Pulmonary artery endothelial cell (primary cell): ENCODE measurements at places on chromosomes 16 and 17. TPM values are rescaled to one million over a fixed set of nuclear protein-coding genes. Genes with fewer than 3 reads are reported as not detected.

DNA sequence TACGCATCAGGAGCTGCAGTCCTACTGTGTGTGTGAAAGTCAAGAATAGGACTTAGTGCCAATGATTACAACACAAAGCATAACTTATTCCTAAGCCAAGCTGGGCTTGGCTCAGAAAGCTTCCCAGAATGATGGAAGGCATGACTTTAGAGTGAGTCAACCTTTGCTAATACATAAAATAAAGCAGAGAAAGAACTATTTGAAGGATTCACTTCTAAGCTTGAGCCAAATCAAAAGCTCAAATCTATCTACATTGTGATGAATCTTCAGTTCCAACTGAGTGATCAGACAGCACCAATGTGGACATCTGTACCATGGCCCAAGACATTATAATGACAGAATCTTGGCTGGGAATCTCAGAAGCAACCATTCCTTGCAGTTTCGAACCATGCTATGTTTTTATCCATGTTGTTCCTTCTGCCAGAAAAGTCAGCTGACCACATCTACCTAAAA is 41.4 kb downstream of the SMG6 start:
- DNase-seq: no peak

DNA sequence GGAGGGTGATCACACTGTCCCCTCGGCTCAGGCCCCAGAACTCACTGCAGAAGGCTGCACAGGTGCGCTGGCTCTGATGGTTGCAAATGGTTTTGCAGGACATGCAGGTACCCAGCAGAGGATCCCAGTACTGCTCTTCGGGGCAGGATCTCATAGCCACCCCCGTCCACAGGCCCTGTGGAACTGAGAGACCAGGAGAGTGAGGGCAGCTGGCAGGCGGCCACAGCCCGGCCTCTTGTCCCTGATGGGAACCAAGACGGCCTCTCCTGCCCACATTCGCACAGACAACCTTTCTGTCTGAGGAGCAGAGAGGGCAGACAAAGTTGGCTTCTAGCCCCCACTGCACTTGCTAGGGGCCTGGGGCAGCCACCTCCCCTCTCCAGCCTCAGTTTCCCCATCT is 19.5 kb downstream of the TNFRSF13B start:
- DNase-seq: no peak

PYCARD gene
- total RNA-seq: 68.2 and 81.8 TPM in 2 replicates

NGFR gene
- total RNA-seq: 0.07 and 0.11 TPM in 2 replicates
